ENCODE measurements at places on chromosomes 13 and 19.

GRCh38 chr13:91312324-91312723 lies 35.2 kb upstream of the MIR17HG start:
- no peak for DNase-seq

GRCh38 chr19:18833849-18834643 lies 2.3 kb downstream of the UPF1 start:
- no peak for DNase-seq

DNA sequence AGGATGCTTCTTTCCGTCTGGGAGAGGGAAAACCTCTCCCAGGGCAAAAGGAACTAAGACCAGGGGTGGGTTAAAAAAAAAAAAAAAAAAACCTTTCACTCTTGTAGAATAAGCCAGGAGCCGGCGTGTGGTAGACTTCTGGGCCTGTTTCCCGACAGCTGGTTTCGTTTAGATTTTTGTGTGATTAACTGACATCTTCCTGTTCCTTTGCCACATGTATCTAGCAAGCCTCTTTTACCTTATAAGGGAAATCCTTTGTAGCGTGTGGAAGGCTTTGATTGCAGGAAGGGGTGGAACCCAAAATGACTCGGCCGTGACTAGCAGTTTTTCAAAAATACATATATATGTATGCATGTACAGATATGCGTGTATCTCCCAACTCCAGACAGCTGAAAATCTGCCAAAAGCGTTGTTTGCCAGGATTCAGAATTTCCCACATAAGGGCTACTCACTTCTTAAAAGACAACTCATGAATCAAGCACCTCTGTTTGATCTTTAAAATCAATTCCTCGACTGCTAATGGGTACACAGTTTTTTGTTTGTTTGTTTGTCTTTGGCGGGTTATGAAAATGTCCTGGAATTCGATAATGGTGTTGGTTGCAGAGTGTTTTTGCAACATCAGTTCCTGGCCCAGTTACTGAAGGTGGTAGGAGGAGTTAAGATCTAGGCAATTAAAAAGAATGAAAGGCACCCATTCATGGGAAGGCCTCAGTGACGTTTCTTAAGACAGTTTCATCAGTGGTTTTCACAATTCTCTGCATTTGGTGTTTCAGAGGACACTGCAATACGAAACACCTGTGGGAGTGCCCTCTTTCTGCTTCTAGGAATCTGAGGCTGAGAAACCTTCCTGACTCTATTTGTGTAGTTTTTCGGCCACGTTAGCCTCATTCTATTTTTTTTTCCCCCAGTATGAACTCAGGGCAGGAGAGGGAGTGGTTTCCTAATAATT lies 2.7 kb downstream of the TPM4 start:
- peak; percentile 98 for DNase-seq

DNA sequence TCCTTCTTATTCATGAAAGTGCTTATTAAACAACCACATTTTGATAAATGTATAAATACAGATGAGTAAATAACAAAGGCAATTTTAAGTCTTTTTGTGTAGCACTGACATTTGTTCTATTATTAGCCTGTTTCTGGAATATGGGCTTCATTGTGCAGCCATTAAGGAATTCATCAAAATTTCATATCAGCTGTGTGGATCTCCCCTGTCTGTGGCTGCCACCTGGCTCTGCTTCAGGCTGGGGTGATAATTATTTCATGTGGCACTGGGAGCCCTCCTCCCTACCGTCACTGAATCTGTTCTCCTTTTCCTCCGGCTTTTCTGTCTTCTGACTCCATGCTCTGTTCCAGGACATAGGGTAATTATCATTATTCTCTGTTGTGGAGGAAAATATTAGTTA lies 57.1 kb downstream of the LMO7 start:
- no peak for DNase-seq

DNA sequence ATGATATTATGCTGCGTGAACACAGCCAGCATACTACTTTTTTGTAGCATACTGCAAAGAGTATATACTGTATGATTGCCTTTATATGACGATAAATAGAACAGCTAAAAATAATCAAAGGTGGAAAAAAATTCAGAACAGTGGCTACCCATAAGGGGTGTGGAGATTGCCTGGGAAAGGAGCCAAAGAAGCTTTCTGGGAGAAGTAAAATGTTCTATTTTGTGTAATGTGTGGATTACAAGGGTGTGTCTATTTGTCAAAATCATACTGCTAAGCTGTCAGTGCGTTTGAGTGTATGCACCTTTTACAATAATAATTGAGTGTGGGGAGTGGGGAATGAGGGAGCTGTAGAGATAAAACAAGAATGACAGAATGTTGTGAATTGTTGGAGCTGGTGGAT lies 45.2 kb upstream of the MTIF3 start:
- no peak for DNase-seq

GRCh38 chr19:46503848-46504453 lies 8.3 kb upstream of the PNMA8B start:
- DNase-seq, result no peak

- DNase-seq, result peak; percentile 10
Observed at GRCh38 chr13:78978381-78978998, 319.5 kb upstream of the OBI1 start.
